ENCODE measurements at places on chromosomes 16 and 17.

GRCh38 chr16:14248791-14249190 is 177.7 kb downstream of the MRTFB start:
- DNase-seq: no peak

- DNase-seq: peak; percentile 88
Observed at GRCh38 chr17:7023576-7024401, 939 bp downstream of the BCL6B start.

DNA sequence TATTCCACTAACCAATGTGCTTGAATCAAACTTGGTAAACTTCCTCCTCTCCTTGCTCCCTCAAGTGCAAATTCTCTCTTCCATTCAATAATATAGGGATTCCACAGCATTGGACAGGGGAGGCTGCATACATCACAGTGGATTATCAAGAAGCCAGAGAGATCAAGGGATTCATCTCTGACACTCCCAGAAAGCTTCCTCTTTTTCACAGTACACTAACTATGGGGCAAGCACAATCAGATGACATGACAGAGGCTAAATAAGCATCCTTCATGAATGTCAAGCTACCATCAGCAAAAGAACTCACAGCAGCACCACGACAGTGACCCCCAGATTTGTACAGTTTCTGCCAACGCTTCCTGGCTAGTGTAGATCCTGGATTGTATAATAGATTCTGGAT is 178.4 kb upstream of the C17orf78 start:
- no peak for DNase-seq

- DNase-seq: no peak
Observed at GRCh38 chr17:5225668-5226457, 8.8 kb downstream of the SCIMP start.

DNA sequence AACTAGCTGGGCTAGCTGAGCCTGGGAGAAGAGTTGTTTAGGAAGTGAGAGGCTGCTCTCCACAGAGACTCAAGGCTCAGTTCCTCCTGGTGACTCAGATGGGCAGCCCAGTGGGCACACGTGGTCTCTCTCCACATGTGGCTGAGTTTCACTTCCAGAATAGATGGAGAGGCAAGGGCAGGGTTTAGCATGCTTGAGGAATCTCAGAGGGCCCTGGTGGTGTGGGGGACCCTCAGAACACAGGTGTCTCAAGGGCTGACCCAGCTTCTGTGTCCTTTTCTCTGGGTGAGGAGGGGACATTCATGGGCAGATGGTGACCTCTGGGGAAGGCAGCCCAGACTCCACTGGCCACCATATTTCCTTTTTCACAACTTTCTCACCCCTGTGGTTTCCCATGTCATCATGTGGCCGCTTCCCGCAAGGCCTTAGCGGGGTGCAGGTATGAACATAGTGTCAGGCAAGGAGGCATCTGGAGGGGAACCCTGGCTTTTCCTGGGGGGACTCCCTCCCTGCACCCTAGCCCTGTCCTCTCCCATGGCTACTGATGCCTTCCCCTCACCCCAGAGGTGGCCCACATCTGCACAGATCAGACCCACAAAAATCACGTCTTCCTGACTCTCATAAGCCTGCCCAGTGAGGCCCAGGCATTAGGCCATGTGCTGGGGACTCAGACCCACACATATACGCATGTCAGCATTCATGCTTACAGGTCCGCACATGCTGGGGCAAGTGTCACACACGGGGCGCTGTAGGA is 3.3 kb downstream of the GRN start:
- no peak for DNase-seq

Data from activated CD8-positive, alpha-beta memory T cell treated with anti-CD3 and anti-CD28 coated beads for 4 hours (primary cell).